ENCODE measurements at places on chromosomes 7 and 10.

- DNase-seq: no peak
These were observed 177.2 kb upstream of the INHBA start for GRCh38 chr7:41880107-41880506.

GRCh38 chr7:135791543-135792362 lies 43.1 kb upstream of the FAM180A start:
- no peak for DNase-seq

- DNase-seq: peak; percentile 65
These were observed 11.9 kb upstream of the OPALIN start for GRCh38 chr10:96370584-96371157.

DNA sequence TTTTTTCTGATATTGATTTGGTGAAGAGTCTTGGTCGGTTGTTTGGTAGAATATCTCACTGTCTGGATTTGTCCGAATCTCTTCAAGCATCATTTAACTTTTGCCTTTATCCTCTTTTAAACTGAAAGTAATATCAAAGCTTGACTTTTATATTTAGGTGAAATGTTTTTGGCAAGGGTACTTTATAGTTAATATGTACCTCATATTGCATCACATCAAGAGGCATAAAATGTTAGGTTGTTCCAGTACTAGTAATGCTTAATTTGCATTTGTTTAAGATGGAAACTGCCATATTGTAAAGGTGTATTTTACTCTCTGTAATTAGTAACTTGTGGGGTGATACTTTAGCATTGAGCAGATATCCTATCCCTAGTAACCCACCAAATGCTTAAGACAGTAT lies 17.1 kb upstream of the DDX21 start:
- no peak for DNase-seq

- no peak for DNase-seq
These were observed 125.5 kb downstream of the RNF32 start for GRCh38 chr7:156765901-156766656.

All from activated CD4-positive, alpha-beta T cell treated with anti-CD3 and anti-CD28 coated beads for 36 hours (primary cell).